Stimulated activated CD4-positive, alpha-beta T cell treated with anti-CD3 and anti-CD28 coated beads, Interleukin-15, amount 100 ng/mL, for 1 hour (primary cell): ENCODE measurements at places on chromosomes 1 and 21.

DNA sequence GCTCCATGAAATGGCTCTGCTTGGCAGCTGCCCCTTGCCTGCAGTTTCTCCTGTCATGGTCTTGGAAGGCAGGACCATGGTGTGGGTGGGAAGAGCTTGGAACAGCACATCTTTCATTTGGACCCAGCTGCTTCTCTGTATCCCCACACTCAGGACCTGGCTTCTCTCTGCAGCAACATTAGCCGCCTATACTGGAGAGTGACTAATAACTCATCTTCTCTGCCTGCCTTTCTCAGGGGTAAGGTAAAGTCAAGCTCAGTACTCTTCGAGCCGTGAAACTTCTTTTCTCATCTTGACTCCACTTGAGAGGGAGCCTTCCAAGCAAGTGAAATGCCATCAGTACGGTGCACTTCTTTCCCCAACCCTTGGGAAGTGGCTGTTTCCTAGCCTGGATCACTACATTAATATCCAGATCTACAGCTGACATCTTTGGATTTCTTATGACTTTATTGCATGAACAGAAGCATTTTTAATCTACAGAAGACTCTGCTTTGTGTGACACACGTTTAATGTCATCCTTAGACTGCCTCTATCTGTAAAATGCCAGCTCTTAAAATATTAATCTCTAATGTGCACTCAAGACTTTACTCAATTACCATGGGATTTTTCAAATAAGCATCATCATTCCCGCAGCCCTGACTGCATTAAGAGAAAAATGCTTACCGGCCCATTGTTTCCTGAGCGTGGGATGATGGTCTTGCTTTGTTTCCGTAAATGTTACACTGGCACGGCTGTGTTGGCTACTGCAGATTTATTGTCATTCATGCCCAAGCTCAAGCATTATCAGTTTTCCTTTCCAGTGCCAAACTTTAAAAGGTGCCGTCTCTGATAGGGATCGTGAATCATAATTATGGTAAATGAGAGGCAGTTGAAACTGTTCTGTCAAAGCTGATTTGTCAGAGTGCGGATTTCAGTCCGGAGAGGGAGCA lies 242.9 kb downstream of the HHAT start:
- no peak for DNase-seq

- DNase-seq: no peak
These were observed 3.8 kb downstream of the DNASE2B start for GRCh38 chr1:84402060-84402459.

GRCh38 chr1:158285756-158286241 lies 3.9 kb upstream of the CD1C start:
- no peak for DNase-seq

GRCh38 chr1:38235705-38236104 lies 189.1 kb upstream of the POU3F1 start:
- no peak for DNase-seq

DNA sequence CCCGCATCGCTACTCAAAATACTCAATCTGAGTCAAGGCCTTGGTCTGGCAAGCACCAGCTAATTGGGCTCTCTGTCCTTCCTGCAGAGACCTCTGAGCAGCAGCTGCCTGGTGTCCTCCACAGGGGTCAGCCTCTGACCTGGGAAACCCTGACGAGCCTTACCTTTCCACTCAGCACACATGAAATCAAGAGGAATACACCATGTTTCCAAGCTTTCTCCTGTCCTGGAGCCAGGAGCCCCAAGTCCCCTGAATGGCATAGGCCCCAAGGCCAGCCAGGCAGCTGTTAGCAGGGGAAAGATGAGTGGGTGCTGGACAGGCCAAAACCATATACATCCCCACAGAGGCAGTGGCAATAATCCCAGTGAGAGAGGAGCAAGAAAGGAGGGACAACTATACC lies 27.2 kb upstream of the TSPEAR start:
- no peak for DNase-seq

- DNase-seq: peak; percentile 21
These were observed 5.9 kb upstream of the PLEKHG5 start for GRCh38 chr1:6497215-6497866.

DNA sequence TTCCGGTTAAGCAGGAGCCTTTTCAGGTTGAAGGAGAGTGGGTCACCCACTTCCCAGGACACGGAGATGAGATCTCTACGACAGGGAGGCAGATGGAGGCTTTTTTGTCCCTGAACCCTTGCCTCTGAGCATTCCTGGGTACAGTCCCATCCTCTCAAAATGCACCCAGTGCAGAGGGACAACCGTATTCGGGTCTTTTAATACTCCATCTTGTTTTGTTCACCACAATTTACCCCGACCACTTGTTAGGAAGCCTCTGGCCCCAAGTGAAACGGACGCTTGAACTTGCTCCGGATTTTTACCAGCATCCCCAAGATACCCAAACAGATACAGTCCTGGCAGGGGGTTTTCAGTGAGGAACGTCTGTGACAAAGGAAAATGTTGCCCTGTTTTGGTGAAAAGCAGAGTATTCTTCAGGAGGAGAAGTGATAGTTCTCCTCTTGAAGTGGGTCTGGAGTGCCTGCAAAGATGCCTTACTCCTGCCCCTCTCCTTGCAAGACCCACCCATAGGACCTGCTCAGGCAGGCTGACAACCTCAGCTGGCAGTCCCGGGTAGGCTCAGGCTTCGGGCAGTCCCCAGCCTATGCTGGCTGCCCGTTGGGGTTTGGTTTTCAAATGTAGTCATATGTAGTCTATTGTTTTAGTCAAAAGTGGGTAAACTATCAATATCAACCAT lies 669 bp upstream of the ARL8A start:
- DNase-seq: no peak

DNA sequence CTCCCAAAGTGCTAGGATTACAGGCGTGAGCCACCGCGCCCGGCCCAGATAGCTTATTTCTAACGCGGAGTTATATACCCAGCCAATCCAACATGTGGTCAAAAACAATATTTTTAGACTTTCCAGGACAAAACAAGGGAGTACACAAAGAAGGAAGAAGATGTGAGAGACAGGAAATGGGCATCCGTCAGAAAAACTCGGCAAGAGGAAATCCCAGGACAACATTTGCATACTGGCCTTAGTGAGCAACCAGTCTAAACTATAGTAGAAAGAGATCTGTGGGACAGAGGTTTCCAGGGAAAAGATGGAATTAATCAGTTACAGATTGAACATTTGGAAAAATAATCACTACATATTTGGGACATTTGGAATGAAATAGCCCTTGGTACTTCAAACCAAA lies 11.4 kb downstream of the ARMH1 start:
- no peak for DNase-seq

GRCh38 chr1:151847867-151848596 lies 5.5 kb downstream of the THEM5 start:
- no peak for DNase-seq

DNA sequence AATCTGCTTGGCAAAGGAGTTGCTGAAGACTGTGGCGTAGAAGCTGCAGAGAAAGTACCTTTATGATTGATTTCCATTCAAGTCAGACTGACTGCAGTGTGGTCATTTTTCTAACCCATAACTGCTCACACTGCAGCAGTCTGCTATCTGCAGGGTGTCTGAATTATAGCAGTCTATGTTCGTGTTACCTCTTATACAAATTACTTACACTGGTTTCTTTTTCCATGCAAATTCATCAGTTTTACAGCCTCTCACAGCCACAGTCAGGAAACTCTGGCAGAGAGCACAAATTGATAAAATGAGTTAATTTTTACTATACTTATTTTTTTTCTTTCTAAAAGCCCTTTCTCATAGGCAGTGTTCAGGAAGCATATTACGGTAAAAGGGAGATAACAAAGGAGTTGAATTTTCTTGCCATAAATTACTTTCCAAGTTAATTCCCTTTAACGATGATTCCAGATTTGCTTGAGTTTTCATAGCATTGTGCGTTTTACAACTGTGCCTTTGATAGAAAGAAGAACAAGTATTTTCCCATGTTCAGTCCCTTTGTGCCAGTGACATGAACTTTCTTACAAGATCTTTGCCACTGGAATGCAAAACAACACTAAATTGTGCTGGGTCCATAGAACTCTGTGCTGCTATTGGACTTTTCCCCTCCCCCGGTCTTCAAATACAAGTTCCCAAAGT lies 261.5 kb downstream of the NFIA start:
- DNase-seq: no peak

DNA sequence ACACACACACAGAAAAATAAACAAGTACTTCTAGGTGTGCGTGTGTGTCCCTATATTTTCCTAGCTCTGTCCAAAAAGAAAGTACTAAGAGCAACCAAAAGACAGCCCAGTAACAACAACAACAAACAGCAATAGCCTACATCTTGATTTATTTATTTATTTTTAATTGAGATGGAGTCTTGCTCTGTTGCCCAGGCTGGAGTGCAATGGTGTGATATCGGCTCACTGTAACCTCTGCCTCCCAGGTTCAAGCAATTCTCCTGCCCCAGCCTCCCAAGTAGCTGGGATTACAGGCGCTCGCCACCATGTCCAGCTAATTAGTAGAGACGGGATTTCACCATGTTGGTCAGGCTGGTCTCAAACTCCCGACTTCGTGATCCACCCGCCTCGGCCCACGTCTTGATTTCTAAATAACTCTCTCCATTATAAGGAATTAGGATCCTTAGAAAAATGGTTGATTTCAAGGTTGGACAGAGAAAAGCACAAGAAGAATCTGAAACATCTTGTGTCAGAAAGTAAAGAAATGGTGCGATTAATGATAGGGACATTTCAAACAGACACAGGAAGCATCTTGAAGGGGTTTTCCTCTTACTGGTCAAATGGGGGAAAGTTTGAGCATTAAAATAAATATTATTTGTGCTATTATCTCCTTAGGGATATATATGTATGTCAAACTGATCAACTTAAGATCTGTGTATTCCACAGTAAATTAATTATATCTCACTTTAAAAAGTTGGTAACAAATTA lies 59.4 kb downstream of the ARID4B start:
- DNase-seq: no peak

DNA sequence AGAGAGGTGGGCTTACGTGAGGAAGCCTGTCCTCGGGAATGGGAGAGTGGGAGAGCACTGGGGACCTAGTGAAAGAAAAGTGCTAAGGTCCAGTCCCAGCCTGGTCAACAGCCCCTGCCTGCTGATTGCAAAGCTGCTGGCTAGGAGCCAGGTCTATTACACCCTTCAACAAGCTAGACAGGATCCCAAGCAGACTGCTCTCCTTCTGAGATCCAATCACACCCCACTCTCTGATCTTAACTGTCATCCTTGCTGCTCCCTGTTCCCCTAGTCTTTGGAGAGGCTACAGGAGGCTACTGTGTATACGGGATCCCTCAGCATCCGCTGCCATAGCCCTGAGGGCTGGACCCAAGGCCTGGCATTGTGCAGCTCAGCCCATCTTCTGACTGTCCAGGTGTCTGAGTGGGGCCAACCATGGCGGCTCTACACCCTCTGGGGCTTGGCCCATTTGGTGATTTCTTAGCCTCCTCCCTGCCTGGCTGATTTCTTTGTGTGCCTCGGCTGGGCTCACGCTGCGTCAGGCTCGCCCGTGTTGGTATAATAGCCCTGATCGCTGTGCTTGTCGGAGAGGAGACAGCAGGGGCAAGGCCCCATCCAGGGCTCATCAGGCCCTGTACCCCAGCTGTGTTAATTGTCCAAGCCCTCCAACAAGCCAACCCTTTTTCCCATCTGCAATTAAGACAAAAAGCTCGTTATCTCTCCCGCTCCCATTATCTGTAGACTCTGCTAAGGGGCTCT lies 43.9 kb downstream of the NAV1 start:
- no peak for DNase-seq

DNA sequence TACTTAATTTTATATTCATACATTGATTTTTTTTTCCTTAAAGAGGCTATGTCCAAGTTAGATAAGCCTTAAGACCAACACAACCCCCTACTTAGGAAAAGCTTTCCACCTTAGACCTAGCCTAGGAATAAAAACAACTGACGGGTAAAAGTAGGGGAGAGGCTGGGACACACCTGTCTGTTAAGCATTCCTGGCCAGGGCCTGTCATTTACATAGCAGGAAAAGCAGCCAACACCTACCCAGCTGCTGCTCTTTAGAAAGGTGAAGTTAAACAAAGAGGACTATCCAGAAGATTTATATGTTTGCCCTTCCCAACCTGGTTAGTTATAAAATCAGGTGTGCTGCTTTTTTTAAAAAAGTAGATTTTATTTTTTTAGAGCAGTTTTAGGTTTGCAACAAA lies 29.1 kb upstream of the SAMD13 start:
- DNase-seq: no peak

DNA sequence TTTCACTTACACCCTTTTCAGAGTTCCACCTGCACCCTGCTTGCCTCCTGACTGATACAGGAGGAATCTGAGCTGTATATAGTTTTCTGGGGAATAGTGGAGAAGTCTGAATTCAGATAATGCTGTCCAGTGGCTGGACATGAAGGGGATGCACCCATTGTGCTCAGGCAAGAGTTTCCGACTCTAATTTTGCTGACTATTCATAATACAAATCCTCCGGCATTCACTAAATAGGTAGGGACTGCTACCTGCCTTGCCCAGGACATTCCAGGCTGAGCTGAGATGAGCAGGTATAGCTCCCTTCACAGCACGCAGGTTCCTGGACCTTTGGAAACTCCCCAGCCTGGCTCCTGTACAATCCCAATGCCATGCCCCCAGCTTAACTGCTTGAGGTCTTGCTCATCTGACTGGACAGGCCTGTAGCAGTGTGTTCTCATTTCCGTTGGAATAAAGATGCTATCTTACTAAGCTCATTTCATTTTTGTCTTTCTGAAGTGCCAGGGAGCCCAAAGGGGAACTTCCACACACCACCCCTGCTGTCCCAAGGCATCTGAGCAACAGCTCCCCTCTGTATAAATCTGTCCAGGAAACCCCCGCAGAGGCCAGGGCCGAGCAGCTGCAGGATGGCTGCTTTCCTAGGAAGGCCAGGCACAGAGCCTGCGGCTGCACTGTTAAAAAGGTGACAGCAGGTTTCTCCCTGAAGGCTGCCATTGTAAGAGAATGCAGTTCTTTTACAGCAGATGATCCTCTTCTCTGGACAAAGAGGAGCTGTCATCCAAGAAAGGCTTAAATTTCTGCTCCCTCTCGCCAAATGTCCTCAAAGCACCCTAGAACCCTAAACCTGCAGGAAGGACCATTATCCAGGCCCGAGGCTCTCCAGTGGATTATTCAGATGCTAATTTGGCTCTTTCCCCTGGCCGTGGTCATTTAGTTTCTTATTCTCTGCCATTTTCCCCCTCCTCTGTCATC lies 21.7 kb upstream of the VASH2 start:
- DNase-seq: no peak
